Peyer's patch (tissue), 4 donors: ENCODE measurements at places on chromosomes 1 and 21. TPM values are rescaled to one million over a fixed set of nuclear protein-coding genes. Genes with fewer than 3 reads are reported as not detected.

- no peak for DNase-seq
Measured at GRCh38 chr1:9404117-9404914, 111.6 kb downstream of the SPSB1 start.

GRCh38 chr1:100122177-100122576, 10.6 kb downstream of the SASS6 start:
- DNase-seq: no peak

CYP4A22 gene
- total RNA-seq: not detected

DNA sequence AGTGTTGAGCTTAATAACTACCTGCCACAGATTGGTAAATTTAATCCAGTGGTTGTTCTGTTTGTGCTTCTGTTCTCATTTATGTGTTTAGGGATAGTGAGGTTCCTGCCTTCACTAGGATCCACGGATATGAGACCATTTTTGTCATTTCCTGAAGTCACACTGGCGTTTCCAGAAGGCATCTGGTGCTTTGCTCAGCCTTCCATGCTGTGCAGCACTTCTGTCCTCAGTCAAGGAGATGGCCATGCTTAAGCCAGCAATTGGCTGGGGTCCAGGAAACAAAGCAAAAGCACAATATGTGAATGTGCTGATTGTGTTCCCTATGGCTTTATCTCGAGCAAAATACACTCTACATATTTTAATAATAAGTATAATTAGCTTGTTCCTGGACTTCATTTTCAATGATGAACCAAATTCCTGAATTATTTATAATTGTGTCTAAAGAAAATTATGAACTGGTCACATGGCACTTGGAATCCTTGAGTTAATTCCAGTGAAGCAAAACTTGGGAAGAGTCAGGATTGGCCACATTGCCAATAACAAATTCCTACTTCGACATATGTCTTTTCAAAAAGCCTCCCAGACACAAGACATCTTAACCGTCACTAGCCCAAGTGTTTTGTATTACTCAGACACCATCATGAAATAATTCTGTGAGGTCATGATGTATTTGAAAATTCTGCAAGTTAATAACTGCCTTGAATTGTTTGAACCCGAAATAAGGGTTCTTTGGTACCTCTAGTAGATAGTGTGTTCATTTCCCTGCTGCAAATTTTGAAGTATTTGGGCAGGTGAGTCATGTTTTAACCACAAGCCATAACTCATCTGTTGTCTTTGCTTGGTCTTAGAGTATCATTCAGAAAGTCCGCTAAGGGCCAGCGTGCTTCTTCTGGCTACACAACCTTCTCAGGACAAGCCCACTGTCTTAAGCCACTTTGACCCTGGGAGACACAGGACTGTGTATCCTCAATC, 412.4 kb downstream of the DISC1 start:
- DNase-seq: no peak

GRCh38 chr1:226678701-226679100, 60.4 kb downstream of the ITPKB start:
- DNase-seq: no peak

- no peak for DNase-seq
Measured at GRCh38 chr21:15894596-15894995, 164.8 kb downstream of the USP25 start.

- no peak for DNase-seq
Measured at GRCh38 chr1:154454386-154455120, 47.5 kb upstream of the TDRD10 start.

- no peak for DNase-seq
Measured at GRCh38 chr1:17270891-17271765, 22.2 kb downstream of the PADI3 start.

SPRR3 gene
- total RNA-seq: 4.4 TPM

- no peak for DNase-seq
Measured at GRCh38 chr1:205976708-205977401, 26.3 kb downstream of the RAB7B start.
